ENCODE measurements at places on chromosomes 3 and 15.
A peak's percentile ranks its signal among the peaks of the same experiment; 100 is the strongest.

DNA sequence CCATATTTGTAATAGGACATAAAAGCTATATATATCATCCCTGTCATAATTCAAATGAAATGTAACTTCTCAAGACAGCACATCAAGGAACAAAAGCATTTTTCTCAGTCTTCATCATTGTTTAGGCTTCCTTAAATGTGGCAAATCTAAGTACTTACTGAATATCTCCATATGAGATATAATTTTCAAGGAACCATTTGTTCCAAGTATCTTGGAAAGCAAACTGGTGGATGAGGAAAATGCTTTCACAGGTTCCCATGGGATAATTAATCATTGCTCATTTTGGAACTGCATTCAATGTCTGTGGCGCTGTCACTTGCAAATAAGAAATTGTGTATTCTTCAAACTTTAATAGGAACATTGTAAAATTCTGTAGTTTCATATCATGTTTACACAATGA lies 52.6 kb upstream of the ZNF385D start:
- DNase-seq: no peak

DNA sequence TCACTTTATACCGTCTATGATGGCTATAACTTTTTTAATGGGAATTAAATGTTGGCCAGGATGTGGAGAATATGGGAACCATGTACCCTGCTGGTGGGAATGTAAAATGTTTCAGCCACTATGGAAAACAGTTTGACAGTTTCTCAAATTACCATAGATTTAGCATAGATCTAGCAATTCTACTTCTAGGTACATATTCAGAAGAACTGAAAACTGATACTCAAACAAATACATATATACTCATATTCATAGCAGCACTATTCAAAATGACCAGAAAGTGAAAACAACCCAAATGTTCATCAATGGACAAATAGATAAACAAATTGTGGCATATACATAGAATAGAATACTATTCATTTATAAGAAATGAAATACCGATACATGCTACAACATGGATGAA lies 539.4 kb downstream of the IGSF11 start:
- no peak for DNase-seq

- DNase-seq: no peak
These were observed 85.1 kb downstream of the NUP210 start for GRCh38 chr3:13335059-13335458.

DNA sequence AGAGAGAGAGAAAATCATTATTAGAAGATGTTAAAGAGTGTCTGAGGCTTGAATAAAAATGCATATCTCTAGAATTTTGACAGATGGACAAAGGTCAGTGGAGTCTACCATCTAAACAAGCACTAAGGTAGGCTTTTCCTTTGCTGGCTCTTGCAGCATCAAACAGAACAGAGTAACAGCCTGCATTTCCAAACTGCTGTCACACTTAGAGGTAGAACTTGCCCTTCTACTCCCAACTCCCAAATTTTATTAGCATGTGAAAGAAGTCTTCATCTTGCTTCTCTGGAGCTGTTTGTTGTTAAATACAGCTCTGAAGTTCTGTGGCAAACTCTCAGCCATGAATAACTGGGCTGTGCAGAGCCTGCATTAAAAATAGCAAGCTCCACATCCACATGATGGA lies 4.1 kb upstream of the MB21D2 start:
- DNase-seq: no peak

DNA sequence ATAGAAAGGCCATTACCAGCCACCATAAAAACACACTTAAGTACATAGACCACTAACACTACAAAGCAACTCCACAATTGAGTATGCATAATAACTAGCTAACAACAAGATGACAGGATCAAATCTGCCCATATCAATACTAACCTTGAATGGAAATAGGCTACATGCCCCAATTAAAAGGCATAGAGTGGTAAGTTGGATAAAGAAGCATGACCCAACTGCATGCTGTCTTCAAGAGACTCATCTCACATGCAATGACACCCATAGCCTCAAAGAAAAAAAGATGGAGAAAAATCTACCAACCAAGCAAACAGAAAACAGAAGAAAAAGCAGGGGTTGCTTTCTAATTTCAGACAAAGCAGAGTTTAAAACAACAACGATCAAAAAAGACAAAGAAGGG lies 218.7 kb downstream of the ISL2 start:
- DNase-seq: no peak

- DNase-seq: no peak
These were observed 156.6 kb upstream of the IL12A start for GRCh38 chr3:159832024-159832423.

GRCh38 chr3:186467969-186468368 lies 76.2 kb downstream of the CRYGS start:
- no peak for DNase-seq

GRCh38 chr15:94080416-94080815 lies 150.9 kb upstream of the MCTP2 start:
- no peak for DNase-seq

GRCh38 chr3:67290438-67290837 lies 292.3 kb downstream of the KBTBD8 start:
- no peak for DNase-seq

DNA sequence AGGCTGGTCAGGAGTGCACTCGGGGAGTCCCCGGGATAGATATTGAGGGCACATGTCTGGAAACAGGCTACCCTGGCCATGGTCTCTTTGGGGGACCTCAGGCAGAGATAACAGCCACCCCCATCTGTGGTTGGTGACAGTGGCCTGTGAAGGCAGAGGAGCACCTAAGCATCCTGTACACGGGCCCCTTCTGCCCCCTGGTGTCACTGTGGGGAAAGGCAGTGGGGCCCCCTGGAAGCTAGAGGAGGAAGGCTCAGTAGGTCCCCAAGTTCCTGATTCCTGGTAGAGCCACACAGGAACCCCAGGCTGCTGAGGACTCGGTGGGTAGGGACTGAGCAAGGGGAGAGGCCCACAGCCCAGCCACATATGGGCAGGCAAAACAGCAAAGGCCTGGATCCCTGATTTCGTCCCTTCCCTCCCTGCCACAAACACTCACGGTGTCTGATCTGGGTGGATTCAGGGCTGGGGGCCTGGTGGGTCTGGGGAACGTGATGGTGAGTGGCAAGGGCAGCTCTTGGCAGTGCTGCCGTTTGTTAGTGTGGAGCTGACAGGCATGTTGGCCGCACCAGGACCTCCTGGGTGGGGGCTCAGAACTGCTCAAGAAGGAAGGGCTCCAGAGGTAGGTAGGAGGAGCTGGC lies 14.1 kb upstream of the CXCR6 start:
- DNase-seq: peak; percentile 63

- DNase-seq: no peak
These were observed 29.1 kb upstream of the MTMR10 start for GRCh38 chr15:31020542-31020941.

DNA sequence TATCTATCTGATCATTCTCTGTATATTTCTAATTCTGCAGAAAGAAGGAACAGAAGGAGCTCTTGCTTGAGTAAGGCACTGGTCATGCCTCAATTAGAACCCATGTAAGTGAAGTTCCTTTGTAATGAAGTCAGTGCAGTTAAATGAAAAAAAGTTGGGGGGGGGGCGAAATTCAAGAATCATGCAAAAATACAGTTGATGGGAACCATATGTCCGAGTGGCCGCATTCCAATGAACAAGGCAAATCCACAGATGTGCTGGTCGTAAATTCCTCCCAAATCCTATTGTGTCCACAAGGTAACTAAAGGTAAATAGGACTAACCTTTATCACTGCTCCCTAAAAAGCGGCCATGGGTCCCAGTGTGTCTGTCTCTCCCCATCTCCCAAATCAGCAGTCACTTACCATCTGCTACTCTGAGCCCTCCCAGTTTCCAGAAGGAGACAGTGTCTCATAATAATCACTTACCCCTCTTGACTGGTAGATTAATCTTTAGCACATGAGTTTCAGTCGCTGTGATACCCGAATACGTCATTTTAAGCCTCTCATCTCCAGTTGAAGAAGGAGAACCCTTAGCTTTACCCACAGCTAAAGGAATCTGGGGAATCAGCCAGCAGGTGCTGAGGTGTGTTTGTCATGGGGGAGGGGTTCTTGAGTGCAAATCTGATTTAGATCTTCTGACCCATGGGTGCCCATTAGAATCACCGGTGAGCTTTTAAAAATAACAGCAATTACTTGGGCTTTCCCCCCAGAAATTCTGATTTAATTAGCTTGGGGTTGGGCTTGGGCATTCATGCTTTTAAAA lies 56.3 kb upstream of the EPHB3 start:
- DNase-seq: no peak

DNA sequence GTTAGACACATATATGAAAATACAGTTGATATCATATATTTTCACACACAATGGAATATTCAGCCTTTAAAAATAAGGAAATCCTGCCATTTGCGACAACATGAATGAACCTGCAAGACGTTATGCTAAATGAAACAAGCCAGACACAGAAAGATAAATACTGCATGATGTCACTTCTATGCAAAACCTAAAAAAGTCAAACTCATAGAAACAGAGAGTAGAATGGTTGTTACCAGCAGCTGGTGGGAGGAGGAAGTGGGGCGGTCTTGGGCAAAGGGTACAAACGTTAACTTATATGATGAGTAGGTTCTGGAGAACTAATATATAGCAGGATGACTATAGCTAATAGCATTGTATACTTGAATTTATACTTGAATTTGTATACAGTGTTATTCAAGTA lies 213.2 kb upstream of the NR2F2 start:
- no peak for DNase-seq

DNA sequence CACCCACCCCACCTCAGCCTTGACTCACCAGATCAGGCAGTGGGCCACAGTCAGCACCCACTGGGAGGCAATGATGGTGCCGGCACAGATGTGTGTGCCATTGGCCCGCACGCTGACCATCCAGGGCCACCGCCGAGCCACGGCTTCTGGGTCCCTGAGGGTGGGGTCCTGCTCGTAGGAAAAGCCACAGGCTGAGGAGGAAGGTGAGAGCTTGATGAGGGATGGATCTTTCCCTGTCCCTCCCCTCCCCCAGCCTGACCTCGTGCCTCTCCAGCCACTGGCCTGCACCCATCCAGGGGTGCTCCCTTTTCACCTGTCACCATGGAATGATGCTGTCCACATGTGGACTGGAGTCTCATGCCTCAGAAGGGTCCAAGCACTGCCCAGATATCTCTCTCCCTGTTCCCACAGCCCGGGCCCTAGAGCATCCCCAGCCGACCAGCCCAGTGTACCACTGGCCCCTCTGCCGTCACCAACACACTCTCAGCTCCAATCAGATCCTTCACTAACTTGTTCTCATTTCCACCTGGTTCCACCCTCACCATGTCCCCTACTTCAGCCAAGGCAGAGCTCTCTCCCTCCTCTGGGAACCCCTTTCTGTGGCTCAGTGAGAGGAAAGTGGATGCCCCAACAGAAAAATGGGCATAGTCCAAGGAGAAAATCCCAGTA lies 2.0 kb downstream of the PRSS50 start:
- DNase-seq: no peak

- no peak for DNase-seq
These were observed 56.9 kb upstream of the FOXP1 start for GRCh38 chr3:71640331-71640983.

- no peak for DNase-seq
These were observed 78.7 kb upstream of the TGFBR2 start for GRCh38 chr3:30527720-30528119.

DNA sequence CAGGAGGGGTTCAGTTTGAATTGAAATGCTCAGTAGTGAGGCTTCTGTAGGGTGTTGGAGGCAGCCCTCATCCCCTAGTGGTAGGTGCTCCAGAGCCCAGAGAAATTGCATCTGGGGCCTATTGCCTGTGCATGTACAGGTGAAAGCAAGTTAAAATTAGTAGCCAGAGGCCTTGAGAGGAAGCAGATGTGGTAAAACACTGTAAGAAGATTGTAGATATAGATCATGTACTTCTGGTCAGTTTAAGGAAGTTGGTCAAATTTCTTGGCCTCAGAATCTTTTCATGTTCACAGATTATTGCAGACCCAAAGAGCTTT lies 34.6 kb downstream of the IGSF10 start:
- DNase-seq: no peak

DNA sequence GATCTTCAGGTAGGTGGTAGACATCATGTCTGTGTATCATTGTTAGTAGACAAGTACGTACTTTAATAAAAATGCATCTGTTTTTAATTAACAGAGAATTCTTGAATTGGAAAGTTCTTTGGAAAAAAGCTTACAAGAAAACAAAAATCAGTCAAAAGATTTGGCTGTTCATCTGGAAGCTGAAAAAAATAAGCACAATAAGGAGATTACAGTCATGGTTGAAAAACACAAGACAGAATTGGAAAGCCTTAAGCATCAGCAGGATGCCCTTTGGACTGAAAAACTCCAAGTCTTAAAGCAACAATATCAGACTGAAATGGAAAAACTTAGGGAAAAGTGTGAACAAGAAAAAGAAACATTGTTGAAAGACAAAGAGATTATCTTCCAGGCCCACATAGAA lies 149.1 kb upstream of the LRRFIP2 start:
- DNase-seq: no peak

DNA sequence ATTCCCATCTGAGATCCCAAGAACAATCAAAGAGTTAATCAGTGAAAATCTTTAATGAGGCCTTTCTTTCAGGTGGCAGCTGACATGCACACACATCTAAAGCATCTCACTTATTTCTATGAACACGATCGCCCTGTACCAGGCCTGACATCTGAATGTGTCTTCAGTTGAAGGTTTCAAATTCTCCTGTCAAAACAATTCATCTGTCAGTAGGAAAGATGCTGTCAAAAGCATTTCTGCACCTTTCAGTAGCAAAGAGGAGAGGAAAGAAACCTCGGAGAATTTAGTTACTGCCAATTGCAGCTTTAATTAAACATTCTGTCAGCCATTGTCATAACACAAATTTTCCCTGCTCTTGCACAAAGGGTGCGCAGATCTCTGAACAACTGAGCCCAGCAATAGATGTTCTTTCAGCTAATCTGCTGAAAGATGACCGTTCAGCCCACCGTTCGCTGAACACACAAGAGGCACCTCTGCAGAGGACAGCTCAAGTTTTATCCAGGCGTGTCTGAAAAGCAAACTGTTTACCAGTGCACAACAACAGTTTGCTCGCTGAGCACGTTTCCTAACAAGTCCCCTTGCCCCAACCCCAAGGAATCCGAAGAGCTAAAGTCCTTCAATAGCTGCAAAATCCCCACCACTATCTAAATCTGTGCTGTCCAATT lies 34.1 kb downstream of the LRIG1 start:
- no peak for DNase-seq

- no peak for DNase-seq
These were observed 29.0 kb upstream of the FGD5 start for GRCh38 chr3:14789640-14790285.

DNA sequence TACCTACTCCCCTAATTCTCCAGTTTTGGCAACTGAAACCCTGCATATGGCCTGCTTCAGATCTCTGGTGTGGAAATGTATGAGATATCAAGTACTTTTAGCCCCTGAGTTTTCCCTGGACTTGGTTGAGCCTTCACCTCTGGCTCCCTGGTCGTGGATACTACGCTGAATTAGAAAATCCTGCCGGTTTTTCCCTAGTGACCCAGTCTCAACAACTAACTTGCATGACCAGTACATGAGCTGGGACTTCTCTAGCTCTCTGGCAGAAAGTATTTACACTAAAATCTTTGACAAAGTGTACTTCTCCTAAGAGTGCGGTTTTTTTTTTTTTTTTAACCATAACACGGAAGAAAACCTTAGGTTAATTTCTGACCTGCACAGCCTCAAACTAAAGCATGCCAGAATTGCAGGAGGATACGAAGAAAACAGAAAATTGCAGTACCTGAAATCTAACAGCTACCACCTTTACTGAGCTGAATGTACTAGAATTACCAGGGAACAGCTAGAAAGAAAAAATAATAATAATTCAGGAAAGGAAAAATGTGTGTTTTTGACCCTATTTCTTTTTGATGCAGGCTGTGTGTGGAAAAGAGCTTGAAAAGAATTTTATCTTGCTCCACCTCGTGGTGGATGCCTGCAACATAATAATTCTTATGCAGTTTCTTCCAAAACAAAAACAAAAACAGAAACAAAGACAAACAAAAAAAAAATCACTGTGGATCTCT lies 165.6 kb downstream of the GMNC start:
- DNase-seq: no peak

- DNase-seq: no peak
These were observed 215.9 kb downstream of the GBE1 start for GRCh38 chr3:81545572-81545971.
